ENCODE measurements at places on chromosomes 6 and 20.

DNA sequence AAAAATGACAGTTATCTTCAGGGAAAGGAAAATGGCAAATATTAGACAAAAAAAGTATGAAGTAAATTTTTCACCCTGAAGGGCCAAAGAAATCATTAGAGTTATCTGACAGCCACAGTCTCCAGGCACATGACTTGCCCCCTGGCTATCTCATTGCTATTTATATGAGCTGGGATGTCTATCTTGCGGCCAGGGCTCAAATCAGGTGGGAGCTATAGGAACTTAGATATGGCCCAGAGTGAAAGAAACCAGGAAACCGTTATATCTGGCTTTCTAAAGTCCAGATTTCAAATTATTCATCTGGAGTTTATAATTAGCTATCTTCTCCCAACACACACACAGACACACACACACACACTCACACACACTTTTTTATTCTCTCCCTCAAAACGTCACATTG, 135.3 kb upstream of the EEF1E1 start:
- H3K27ac ChIP-seq = no peak overlapping the region
- H3K4me3 ChIP-seq = no peak overlapping the region
- H3K27me3 ChIP-seq = no peaks in the 10 kb centered on the region
- no peak for DNase-seq
- H3K4me1 ChIP-seq = peaks cover 9% of the 10 kb centered on the region
- H3K36me3 ChIP-seq = no peaks in the 10 kb centered on the region

- no peaks in the 10 kb centered on the region for H3K36me3 ChIP-seq
- no peak overlapping the region for H3K27ac ChIP-seq
- H3K4me3 ChIP-seq = no peak overlapping the region
- H3K27me3 ChIP-seq = no peaks in the 10 kb centered on the region
- no peaks in the 10 kb centered on the region for H3K4me1 ChIP-seq
These were observed 474.2 kb downstream of the KIF16B start for GRCh38 chr20:16098890-16099639.

GRCh38 chr20:4683261-4683660, 38.4 kb upstream of the PRND start:
- no peak overlapping the region for H3K4me3 ChIP-seq
- no peak overlapping the region for H3K27ac ChIP-seq
- peaks cover 30% of the 10 kb centered on the region for H3K27me3 ChIP-seq
- H3K36me3 ChIP-seq = no peaks in the 10 kb centered on the region
- H3K4me1 ChIP-seq = peaks cover 8% of the 10 kb centered on the region

DNA sequence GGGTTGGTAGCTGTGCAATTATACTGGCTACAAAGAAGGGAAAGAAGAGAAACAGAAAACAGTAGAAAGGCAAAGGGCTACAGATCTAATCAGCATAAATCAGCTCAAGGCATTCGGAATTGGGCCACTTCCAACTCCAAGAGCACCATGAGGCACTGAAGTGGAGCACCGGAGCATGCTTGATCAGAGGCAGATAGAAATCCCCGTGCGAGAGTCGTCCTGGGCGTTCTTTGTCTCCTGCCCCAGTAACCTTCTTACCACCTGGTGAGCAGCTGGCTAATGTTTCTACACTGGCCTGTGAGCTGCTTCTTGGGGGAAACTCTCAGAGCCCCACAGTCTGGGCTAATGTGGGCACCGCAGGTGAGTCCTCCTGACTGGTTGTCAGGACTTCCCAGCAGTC, 16.7 kb downstream of the NEDD9 start:
- H3K4me3 ChIP-seq = no peak overlapping the region
- H3K36me3 ChIP-seq = peaks cover 2% of the 10 kb centered on the region
- no peaks in the 10 kb centered on the region for H3K27me3 ChIP-seq
- peaks cover 10% of the 10 kb centered on the region for H3K4me1 ChIP-seq
- no peak for DNase-seq
- H3K27ac ChIP-seq = no peak overlapping the region

DNA sequence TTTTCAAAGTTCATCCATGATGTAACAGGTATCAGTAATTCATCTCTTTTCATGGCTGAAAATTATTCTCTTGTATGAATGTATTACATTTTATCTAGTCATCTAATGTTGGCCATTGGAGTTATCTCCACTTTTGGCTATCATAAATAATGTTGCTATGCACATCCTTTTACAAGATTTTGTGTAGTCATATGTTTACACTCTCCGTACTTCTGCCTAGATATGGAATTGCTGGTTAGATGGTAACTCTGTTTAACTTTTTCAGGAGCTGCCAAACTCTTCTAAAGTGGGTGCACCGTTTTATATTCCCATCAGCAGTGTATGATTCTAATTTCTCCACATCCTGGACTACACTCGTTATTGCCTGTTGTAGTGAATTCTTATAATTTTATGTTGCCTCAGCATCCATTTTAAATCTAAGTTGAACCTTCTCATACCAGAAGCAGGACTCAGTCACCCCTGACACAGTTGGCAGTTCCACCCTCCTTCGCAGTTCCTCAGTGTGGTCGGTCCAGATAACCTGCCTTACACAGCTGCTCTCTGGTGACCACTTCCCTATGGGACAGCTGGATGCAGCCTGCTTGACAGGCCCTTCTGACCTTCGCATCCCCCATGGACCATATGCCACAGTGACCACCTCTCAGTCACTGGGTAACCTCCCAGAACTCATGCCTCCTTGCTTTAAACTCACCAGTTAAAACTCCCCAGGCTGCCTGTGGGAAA, 33.9 kb downstream of the KIZ start:
- no peak for DNase-seq
- H3K27ac ChIP-seq = no peak overlapping the region
- no peaks in the 10 kb centered on the region for H3K27me3 ChIP-seq
- no peaks in the 10 kb centered on the region for H3K36me3 ChIP-seq
- no peaks in the 10 kb centered on the region for H3K4me1 ChIP-seq

DNA sequence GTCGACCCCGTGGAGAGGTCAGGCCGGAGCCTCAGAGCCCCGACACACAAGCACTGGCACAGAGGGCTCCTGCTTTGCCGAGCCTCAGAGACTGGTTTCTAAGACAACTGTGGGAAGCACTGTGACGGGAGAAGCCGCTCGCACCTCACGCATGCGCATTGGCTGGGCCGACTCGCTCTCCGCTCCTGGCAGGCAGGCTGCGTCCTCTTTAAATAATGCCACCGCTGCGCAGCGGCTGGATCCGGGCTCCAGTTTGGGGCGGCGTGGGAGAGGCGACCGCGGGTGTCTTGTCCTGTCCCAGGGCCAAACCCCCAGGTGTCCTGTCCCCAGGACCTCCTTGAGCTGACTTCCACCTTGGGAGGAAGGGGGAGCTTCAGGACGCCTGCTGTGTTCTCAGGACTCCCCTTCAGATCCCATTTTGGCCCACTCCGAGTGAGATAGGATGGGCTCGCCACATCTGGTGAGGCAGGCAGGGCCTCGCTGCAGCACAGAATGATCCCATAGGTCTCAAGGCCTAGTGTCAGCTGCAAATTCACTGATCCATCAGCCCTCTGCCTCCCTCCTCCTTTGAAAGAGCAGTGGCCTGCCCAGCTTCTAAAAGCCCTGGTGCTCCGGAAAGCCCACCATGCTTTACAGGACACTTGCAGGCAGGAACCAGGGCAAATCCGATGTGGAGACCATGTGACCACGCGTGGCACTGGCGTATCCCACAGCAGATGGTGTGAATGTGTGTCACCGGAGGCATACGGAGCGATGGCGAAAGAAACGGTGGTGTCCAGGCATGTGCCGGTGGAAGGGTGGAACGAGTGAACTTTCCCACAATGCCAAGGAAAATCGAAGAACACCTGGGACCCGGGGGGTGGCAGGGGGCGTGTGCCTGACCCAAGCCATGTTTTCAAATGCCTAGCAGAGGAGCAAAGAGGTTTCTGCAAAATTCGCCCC, 169.3 kb upstream of the ZNF337 start:
- peak overlapping the region; percentile 43 for H3K4me3 ChIP-seq
- H3K36me3 ChIP-seq = no peaks in the 10 kb centered on the region
- DNase-seq = peak; percentile 76
- H3K27ac ChIP-seq = no peak overlapping the region
- H3K4me1 ChIP-seq = peaks cover 12% of the 10 kb centered on the region
- peaks cover 3% of the 10 kb centered on the region for H3K27me3 ChIP-seq

DNA sequence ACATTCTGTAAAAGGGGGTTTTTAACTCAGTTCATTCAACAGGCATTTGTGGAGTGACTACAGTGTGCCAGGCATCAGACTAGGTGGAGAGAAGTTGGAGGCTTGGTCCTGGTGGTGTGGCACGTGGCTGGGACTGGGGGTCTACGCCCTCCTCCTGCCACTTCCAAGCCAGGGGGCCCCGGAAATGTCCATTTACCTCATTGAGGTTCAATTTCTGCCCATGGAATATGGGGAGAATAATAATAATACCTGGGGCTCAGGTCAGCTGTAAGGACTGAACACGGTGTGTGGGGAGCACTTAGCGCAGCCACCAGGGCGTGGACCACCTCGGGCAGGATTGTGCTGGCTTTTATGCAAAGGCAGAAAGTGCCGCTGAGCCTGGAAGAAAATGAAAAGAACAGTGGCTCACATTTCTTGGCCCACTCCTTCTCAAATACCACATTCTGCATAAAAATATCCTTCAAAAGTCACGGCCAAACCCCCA, 229.4 kb downstream of the ANKRD60 start:
- H3K4me1 ChIP-seq = peaks cover 6% of the 10 kb centered on the region
- no peak overlapping the region for H3K4me3 ChIP-seq
- H3K36me3 ChIP-seq = no peaks in the 10 kb centered on the region
- no peak for DNase-seq

GRCh38 chr6:135642912-135643311, 145.4 kb upstream of the AHI1 start:
- H3K27ac ChIP-seq = no peak overlapping the region
- H3K36me3 ChIP-seq = no peaks in the 10 kb centered on the region
- DNase-seq = no peak
- H3K27me3 ChIP-seq = no peaks in the 10 kb centered on the region

DNA sequence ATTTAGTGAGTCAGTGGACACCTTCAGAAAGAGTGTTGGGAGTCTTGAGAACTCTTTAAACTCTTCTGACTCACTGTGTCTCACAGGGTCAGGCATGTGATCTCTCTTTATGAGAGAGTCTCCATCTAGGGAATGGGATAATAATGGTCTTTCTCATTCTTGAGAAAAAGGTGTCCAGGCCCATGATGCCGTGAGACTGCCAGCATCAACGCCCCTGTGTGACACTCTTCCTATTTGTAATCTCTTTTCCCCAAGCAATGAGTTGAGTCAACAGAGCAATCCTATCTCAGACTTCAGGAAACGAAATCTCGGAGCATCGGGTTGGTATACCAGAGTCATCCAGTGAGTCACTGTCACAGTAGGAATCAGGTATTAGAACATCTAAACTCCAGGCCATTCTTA, 82.3 kb upstream of the BMP2 start:
- no peaks in the 10 kb centered on the region for H3K27me3 ChIP-seq
- H3K4me1 ChIP-seq = no peaks in the 10 kb centered on the region
- H3K27ac ChIP-seq = no peak overlapping the region
- no peak overlapping the region for H3K4me3 ChIP-seq
- H3K36me3 ChIP-seq = no peaks in the 10 kb centered on the region
- DNase-seq = no peak

DNA sequence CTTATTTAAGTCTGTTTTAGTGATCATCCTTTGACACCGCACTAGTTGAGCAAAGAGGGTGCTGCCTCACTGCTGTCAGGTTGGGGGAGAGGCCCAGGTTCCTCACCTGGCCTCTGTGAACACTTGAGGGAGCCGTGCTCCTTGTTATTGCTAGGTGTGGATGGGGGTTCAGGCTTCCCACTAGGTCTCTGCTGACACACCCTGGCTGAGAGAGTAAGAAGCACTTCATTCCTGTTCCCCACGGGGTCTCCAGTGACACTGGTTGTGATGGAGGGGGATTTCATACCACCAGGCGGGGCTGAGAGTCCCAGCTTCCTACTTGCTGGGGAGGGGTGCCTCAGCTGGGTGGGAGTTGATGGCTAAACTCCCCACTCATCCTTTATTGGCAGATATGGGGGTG, 11.1 kb upstream of the NOTCH4 start:
- no peak overlapping the region for H3K27ac ChIP-seq
- H3K4me1 ChIP-seq = no peaks in the 10 kb centered on the region
- no peak overlapping the region for H3K4me3 ChIP-seq
- no peak for DNase-seq
- no peaks in the 10 kb centered on the region for H3K36me3 ChIP-seq

- no peak overlapping the region for H3K4me3 ChIP-seq
- H3K36me3 ChIP-seq = no peaks in the 10 kb centered on the region
- H3K4me1 ChIP-seq = peaks cover 4% of the 10 kb centered on the region
- H3K27ac ChIP-seq = no peak overlapping the region
- no peaks in the 10 kb centered on the region for H3K27me3 ChIP-seq
- no peak for DNase-seq
These were observed 73.1 kb downstream of the QKI start for GRCh38 chr6:163487606-163488005.

GRCh38 chr6:39400026-39400425, 77.5 kb upstream of the KCNK16 start:
- no peaks in the 10 kb centered on the region for H3K36me3 ChIP-seq
- DNase-seq = no peak
- H3K4me3 ChIP-seq = no peak overlapping the region

DNA sequence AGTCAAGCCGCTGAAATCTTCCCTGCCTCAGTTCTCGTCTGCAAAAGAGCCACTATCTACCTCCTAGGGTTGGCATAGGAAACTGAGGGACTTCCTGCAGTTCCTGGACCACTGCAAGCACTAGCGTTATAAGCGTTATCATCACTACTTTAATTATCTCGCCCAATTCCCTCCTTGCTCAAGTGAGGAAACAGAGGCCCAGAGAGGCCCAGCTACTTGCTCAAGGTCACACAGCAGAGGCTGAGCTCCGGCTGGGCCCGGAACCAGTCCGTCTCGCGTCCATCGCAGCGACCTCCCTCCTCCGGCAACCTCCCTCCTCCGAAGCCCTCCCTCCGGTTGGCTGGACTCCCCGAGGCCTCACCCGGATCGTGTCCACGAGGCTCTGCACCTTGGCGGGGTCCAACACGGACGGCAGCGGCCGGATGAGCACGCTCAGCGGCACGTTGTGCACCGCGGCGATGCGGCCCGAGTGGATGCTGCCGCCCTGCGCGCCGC, 338 bp downstream of the SRXN1 start:
- no peak overlapping the region for H3K27ac ChIP-seq
- DNase-seq = no peak
- peaks cover 37% of the 10 kb centered on the region for H3K27me3 ChIP-seq
- H3K36me3 ChIP-seq = peaks cover 24% of the 10 kb centered on the region
- H3K4me1 ChIP-seq = peaks cover 14% of the 10 kb centered on the region

- no peak overlapping the region for H3K4me3 ChIP-seq
- no peak overlapping the region for H3K27ac ChIP-seq
- DNase-seq = no peak
- no peaks in the 10 kb centered on the region for H3K4me1 ChIP-seq
- no peaks in the 10 kb centered on the region for H3K27me3 ChIP-seq
- no peaks in the 10 kb centered on the region for H3K36me3 ChIP-seq
These were observed 4.4 kb downstream of the CD83 start for GRCh38 chr6:14121936-14122344.

- no peaks in the 10 kb centered on the region for H3K27me3 ChIP-seq
- no peak for DNase-seq
- H3K36me3 ChIP-seq = no peaks in the 10 kb centered on the region
- no peak overlapping the region for H3K27ac ChIP-seq
- no peak overlapping the region for H3K4me3 ChIP-seq
These were observed 73.3 kb upstream of the CENPW start for GRCh38 chr6:126266664-126267063.

- no peaks in the 10 kb centered on the region for H3K4me1 ChIP-seq
- H3K36me3 ChIP-seq = no peaks in the 10 kb centered on the region
- no peaks in the 10 kb centered on the region for H3K27me3 ChIP-seq
- no peak overlapping the region for H3K4me3 ChIP-seq
- no peak overlapping the region for H3K27ac ChIP-seq
These were observed 126.0 kb downstream of the RNASET2 start for GRCh38 chr6:166830185-166830890.

Measured in neuronal stem cell (in vitro differentiated cells).